ENCODE measurements at places on chromosomes 13 and 19.

GRCh38 chr13:87311165-87311564 lies 360.0 kb upstream of the SLITRK5 start:
- no peak for DNase-seq

- no peak for DNase-seq
Measured at GRCh38 chr13:102710261-102710679, 15.4 kb upstream of the METTL21C start.

GRCh38 chr13:79060216-79060615 lies 345.8 kb downstream of the RBM26 start:
- DNase-seq: no peak

GRCh38 chr13:51731759-51732158 lies 72.2 kb downstream of the DHRS12 start:
- peak; percentile 76 for DNase-seq

DNA sequence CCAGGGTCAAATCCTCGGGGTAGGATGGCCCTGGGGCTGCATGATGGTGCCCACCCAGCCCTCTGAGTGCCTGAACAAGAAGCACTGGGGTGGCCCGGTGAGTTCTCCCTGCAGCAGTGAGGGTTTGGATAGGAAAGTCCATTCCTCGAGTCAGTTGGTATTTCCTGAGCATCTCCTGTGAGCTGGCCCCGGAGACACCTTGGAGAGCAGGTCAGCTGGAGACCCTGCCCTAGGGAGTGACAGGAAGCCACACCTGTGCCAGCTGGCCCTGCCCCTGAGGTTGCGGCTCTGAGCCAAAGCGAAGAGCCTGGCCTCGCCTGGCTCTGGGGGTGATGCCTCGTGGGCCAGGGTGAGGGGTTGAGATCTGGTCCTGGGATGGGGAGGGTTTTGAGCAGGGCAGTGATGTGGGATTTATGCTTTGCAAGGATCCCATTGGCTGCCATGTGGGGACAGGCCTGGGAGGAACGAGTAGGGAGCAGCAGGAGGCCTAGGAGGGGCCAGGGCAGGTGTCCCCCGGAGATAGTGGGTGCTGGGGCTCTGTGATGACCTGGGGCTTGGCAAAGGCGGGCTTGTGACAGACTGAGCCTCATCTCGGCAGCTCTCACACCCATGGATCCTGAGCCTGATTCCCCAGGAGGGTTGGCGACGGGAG lies 16.0 kb downstream of the CRTC1 start:
- DNase-seq: no peak

DNA sequence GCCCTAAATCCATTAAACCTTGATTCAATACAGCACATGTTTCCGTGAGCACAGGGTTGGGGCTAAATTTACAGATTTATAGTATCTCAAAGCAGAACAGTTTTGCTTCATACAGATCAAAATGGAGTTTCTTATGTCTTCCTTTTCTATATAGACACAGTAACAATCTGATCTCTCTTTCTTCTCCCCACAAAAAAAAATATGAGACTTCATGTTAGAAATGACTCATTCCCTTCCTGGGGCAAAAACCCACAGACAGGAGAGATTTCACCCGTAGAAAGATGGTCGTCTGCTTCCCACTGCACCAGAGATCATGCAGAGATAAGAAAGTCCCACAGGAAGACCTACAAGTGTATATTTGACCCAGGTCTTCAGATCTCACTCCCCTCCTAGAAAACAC lies 7.7 kb upstream of the ZNF611 start:
- DNase-seq: no peak

DNA sequence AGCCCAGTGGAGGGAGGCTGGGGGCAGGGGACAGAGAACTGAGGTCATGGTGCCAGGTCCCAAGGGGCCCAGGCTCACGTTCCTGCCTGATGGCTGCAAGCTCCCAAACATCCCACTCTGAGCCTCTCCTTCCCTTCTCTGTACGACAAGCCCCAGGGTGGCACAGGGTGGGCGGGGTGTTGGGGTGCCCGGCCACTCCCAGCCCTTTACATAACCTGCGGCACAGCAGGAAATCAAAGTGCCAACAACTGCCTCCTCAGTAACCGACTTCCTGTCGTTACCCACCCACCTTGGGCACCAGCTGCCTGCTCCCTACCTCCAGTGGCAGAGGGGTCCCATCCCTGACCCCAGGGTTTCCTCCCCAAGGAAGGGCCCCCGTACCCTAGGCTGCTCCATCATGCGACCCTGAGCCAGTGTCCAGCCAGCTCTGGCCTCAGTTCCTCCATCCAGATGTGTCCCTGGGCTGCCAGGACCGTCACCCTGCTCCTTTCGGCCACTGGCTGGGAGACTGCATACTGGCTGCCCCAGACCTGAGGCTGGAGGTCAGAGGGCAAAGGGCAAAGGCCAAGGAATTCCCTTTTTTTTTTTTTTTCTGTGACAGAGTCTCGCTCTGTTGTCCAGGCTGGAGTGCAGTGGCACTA lies 27.7 kb upstream of the NFIC start:
- no peak for DNase-seq

- DNase-seq: no peak
Measured at GRCh38 chr19:30557212-30557611, 185.0 kb downstream of the ZNF536 start.
